ENCODE measurements at places on chromosomes 5 and 9.
A peak's percentile ranks its signal among the peaks of the same experiment; 100 is the strongest.

GRCh38 chr5:172170251-172170701, 17.7 kb downstream of the STK10 start:
- DNase-seq: no peak

- DNase-seq: peak; percentile 19
Measured at GRCh38 chr5:39256477-39257235, 37.3 kb upstream of the FYB1 start.

GRCh38 chr5:134784946-134785620, 26.5 kb downstream of the DDX46 start:
- peak; percentile 29 for DNase-seq

DNA sequence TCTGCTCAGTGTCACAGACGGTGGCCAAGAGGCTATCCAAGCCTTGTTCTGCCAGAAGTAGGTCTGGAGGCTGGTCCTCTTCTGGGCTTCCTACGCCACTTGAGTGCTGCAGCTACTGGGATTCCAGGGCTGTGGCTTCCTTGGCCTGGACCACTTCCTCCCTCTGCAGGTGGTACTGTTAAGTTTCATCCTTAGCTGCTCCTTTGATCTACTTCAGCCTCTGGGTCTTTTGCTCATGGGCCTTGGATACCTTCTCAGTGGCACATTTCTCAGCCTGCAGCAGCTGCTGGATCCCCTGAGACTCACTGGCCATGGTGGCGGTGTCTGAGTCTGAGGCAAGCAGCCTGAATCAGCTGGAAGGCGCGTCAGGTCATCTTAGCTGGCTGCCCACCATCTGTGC, 10.3 kb downstream of the CNOT8 start:
- DNase-seq: no peak

GRCh38 chr5:137023371-137023770, 475.8 kb downstream of the SPOCK1 start:
- DNase-seq: no peak

DNA sequence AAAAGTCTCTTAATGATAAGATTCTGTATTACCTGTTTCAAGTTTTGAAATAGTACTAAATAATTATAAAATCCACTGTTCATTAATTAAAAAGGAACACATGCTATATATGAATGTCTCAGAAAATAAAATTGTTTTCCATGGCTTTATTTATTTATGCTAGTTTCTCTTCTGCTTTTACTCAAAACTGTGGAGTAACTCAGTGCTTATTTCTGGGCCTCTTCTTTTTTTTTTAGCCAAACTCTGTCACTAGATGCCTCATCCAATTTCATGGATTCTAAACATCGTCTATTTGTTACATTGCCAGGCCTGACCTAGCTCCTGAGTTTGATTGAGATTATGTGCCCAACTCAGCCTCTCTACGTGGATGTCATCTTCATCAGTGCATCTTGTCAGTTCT, 1509.7 kb downstream of the MAT2B start:
- DNase-seq: no peak

DNA sequence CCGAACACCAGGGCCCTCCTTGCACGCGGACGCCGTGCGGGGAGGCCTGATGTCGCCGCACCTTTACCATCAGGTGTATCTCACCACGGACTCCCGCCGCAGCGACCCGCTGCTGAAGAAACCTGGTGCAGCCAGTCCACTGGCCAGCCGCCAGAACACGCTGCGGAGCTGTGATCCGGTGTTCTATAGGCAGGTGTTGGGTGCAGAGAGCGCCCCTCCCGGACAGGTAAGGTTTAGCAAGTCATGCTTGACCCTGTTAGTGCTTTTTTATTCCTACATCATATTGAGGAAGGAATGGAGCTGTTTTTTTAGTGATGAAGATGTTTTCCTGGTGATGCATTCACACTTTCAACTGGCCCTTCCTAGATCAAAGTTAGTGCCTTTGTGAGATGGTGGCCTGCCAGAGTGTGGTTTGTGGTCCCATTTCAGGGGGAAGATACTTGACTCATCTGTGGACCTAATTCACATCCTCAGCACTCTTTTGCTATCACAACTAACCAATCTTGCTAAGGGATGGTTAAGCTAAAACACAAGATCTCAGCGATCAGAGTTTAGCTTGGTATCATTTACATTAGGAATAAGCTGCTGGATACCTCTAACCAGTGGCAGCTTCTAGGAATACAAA, 2.7 kb downstream of the PCDHGC3 start:
- no peak for DNase-seq

GRCh38 chr5:88256872-88257271, 11.8 kb downstream of the TMEM161B start:
- DNase-seq: no peak

GRCh38 chr9:125881042-125881441, 133.9 kb downstream of the PBX3 start:
- no peak for DNase-seq

GRCh38 chr9:20479419-20480155, 142.7 kb downstream of the MLLT3 start:
- DNase-seq: no peak

DNA sequence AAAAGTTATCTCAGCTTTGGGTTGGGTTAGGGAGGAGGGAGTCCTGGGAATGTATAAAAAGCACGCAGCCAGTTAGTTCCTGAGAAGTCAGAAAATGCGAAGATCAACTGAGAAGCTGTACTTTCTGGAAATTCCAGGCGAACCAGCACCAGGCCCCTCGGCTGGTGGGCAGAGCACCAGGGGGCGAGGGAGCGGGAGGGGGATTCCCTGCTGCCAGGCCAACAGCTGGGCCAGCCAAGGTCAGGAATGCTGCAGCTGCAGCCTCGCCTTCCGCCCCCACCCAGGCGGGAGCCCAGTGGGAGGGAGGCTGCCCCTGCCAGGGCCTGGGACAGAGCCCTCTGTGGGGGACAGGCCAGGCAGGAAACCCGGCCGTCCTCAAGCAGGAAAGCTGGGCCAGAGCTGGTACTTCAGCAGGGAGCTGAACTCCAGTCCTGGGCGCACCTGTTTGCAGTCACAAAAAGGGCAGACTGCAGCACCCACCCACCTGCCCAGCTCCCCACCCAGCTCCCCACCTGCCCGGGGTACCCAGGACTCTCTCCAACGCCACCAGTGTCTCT, 35.5 kb downstream of the VAV2 start:
- DNase-seq: no peak

DNA sequence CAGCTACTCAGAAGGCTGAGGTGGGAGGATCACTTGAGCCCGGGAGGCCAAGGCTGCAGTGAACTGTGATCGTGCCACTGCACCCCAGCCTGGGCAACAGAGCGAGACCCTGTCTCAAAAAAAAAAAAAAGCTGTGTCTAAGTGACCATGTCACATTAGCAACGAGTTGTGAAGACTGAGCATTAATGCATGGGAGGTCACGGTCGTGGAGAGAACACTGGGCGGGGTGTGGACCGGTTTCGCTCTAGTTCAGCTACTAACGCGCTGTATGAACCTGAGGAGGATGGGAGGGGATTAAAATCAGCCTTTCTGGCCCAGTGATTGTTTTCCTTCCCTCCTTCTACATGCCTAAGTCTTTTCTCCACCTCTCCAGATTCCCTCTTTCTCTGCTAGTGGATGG, 56.7 kb upstream of the CARTPT start:
- no peak for DNase-seq

GRCh38 chr5:66671305-66671704, 75.1 kb downstream of the MAST4 start:
- no peak for DNase-seq

GRCh38 chr5:71903808-71904207, 184.7 kb downstream of the CARTPT start:
- DNase-seq: no peak

DNA sequence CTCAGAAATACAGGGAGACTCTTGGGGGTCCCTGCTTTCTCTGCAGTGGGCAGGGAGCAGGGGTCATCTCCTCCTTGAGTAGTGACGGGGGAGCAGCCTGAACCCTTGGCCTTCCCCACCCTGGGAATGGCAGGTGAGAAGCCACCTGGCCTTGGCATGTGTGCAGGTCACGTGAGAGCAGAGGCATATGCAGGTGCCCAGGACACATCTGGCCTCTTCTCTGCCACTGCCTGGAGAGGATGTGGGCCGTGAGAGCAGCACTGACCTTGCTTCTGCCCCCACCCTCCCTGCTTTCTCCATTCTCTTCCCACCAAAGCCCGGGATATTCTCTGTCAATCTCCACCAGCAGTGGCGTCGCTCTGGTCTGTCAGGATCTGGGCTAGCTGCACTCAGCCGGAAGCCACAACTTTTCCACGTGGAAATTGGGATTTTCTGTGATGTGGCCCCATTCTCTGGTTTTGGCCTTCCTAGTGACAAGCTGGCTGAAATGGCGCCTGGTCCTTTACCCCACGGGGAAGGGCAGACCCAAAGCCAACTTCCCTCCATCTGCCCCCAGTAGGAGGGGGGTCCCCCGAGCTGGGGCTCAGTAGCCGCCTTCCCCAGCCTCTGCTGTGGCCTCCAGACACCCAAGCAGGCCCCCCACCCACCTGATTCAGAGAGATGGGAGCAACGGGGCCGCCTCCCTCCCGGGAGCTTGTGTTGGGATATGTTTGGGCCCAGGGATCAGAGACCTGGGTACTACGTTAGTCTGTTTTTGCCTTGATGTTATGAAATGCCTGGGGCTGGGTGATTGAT, 70.4 kb upstream of the FCN1 start:
- no peak for DNase-seq

DNA sequence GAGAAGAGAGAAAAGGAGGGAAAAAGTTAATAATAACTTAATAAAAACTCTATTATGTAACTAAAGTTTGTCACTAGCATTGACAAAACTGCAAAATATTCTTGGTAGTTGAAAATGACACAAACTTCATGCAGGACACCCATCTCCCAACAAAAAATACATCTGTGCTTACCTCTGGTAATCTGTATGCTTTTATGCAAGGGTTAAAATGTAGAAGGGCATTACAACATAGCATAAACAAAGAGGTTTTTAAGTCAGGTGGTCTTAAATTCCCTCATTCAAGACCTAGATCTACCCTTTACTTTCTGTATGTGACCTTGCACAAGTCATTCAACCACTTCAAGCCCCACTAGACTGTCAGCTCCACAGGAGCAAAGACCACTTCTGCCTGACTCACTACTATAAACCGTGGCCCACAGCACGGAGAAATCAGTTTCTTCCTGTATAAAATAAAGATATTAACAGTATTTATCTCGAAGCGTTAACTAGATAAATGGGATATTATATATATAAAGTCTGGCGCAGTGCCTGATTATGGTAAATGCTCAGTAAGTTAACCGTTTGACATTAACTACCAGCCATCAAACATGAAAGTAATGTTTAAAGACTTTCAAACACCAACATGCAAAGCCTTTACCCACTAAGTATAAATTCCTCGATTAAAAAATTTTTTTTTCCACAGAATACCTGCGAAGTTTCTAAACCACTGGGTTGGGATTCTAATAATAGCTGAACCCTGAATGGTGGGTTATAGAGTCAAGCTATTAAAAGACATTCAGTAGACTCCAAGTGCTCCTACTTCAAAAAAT, 2.0 kb downstream of the FBXL17 start:
- DNase-seq: no peak

DNA sequence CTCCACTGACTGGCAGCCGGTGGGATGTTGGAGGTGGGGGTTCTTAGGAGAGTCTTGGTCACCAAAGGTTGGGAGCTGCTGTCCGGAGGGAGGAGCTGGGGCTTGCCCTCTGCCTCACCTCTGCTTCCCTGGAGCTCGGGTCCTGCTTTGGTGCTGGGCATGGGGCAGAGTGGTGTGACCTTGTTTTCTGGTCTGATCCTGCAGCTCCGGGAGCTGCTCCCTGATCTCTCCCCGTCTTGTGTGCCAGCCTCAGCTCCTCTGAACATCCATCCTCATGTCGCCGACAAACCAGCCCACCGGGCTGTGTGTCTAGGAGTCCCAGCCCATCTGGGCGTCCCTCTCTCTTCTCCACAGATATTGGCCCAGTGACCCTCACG, 18.7 kb downstream of the HMCN2 start:
- DNase-seq: no peak

DNA sequence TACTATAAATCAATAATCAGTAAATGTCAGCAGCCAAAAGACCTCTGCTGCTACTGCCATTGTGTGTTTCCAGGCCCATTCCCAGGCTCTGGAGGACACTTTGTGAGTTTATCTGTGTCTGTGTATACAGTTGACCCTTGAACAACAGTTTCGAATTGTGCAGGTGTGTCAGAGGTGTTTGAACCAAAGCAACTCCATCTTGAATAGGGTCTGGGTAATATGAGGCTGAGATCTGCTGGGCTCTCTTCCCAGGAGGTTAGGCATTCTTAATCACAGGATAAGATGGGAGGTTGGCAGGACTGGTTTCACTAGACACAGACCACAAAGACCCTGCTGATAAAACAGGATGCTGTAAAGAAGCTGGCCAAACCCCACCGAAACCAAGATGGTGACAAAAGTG, 2.3 kb upstream of the TBCA start:
- DNase-seq: no peak

DNA sequence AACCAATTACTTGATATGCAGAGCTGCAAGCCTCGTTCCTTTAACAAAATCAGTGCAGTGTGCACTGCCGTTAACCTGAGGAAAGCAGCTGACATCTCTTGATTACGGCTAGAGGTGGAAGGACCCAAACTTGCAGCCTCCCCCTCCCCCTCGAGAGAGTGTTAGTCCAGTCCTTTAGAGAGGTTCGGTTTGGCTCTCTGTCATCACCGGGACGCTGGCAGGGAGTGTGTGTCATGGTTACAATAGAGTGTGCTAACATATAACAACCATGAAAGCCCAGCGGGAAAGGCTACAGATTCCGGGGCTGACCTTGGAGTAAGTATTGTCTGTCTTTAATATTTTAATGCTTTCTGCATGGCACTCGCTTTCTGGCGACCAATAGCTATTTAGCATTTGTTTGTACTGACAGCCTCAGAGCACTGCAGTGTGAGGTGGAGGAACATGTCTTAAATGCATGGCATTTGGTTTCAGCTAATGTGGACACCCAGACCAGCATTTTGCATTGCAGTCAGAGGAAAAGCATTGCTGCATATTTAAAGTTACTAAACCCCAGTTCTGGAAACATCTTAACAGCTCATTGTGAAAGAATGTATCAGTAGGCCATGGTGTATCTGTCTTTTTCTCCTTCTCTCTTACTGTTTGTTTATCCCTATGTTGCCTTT, 237.5 kb downstream of the CD180 start:
- no peak for DNase-seq

- no peak for DNase-seq
Measured at GRCh38 chr5:9850456-9850855, 220.3 kb upstream of the TAS2R1 start.

GRCh38 chr5:168987543-168988300, 313.2 kb downstream of the SLIT3 start:
- DNase-seq: peak; percentile 23

GRCh38 chr9:105178076-105178475, 66.4 kb upstream of the SLC44A1 start:
- DNase-seq: no peak

DNA sequence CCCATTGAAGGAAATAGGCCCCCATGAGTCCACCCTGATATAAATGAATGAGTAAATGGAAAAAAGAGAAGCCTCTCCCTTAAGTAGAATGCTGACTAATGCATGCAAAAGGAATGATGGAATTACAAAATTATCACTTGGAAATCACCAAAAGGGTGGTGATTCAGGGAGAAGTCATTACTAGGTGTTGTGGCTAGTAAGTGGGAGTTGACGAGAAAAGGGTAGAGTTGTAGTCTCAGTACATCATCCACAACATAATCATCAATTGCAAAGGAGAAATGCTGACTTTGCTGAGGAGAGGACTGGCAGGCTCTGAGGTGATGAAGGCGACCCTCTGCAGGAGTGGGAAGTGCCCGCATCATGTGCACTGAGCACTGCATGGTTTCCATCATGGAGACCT, 201.5 kb upstream of the S1PR3 start:
- DNase-seq: no peak

- DNase-seq: no peak
Measured at GRCh38 chr5:72307573-72307967, 12.5 kb downstream of the MRPS27 start.

Measured in AG09319 (cell line).